ENCODE measurements at places on chromosomes 2 and 18.

GRCh38 chr2:74499267-74499939, at the start of gene LBX2:
Gene LBX2, minus strand, starts transcription at chr2:74499603. Its CDS starts 66 bp downstream, at chr2:74499537.
- no peak for DNase-seq

GRCh38 chr2:42261518-42262195, 92.5 kb downstream of the EML4 start:
- no peak for DNase-seq

DNA sequence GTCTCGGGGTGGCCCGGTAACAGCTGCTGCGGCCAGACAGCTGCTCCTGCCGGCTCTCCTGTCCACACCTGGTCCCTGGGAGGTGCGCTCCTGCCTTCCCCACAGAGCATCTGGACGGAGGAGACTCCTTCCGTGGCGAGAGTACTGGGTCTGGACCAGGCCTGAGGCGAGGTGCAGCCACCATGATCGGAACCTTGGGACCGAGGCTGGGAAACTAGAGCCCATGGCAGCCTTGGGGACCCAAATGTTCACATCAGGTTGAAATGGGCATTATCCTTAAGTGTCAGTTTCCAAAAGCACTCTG, 628 bp downstream of the GIGYF2 start:
- DNase-seq = no peak

GRCh38 chr2:143261986-143262385, 132.8 kb downstream of the ARHGAP15 start:
- peak; percentile 71 for DNase-seq

DNA sequence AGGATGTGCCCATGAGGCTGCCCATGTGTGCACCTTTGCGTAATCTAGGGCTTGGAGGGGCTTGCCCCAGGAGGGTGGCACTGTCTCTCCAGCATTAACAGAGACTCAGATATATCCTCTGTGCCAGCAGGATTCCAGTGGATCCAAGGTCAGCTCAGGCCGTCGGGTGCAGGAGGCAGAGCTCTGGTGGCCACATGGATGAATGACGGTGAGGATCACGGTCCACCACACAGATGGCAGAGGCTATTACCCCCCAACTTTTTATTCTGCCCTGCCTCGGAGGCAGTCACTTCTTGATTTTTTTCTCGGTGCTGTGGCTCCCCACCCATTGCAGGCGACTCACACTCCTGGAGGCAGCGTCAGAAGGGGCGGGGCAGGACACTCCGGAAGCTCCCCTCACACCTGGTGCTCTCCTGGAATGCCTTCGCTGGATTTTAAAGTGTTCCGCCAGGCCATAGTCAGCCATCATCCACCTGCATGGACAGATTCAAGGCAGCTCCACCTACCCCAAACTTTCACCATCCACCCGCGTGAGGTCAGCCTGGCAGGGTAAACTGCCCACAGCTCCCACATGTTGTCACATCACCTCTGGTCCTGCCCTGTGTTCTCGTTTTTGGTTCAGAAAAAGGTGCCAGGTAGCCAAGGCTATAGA, 602.9 kb upstream of the RAB6C start:
- no peak for DNase-seq

- no peak for DNase-seq
These were observed 13.3 kb downstream of the BABAM2 start for GRCh38 chr2:27903649-27904404.

DNA sequence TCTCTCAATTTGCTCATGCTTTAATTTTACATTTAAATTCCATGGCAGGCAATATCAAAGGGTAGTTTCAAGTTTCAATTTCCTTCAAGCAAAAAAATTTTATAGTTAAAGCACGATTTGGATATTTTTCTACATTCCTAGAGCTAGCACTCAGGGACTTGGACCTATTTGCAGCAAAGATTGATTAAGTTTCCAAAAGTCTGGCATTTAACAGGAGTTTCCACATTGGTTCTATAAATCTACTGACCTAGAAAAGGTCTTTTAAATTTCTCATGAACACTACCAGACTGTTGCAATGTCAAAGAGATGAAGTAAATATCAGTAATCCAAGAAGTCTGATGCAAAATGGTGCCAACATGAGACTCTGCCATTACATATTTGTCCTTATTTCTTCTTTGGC, 253.7 kb upstream of the LINC00305 start:
- DNase-seq = no peak

- no peak for DNase-seq
These were observed 39.5 kb upstream of the FHL2 start for GRCh38 chr2:105438104-105438929.
